ENCODE measurements at places on chromosomes 1 and 21.

DNA sequence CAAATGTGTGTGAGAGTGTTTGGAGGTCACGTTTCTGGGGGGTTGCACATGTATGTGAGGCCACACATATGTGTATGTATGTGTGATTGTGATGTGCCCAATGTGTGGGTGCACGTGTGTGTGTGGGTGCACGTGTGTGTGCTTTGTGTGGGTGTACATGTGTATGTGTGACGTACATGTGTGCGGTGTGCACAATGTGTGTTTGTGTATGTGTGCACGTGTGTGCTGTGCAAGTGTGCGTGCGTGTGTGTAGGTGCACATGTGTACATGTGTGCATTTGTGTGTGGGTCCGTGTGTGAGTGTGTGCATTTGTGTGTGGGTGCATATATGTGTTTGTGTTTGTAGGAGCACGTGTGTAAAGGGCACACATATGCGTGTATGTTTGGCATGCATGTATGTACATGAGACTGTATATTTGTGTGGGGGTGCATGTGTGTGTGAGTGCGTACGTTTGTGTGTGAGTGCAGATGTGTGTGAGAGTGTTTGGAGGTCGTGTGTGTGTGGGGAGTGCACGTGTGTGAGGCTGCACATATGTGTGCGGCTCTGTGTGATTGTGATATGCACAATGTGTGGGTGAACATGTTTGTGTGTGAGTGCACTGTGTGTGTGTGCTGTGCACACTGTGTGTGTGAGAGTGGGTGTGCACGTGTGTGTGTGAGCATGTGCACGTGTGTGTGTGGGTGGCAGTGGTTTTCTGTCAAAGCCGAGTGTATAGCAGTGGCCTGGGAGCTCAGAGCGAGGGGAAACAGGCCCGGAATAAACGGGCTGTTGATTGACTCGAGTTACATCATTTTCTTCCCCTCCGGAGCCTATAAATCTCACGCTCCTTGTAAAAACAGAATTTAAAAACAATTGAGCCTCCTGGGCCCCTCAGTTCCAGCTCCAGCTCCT, 132.7 kb upstream of the ARHGEF16 start:
- no peak for DNase-seq

DNA sequence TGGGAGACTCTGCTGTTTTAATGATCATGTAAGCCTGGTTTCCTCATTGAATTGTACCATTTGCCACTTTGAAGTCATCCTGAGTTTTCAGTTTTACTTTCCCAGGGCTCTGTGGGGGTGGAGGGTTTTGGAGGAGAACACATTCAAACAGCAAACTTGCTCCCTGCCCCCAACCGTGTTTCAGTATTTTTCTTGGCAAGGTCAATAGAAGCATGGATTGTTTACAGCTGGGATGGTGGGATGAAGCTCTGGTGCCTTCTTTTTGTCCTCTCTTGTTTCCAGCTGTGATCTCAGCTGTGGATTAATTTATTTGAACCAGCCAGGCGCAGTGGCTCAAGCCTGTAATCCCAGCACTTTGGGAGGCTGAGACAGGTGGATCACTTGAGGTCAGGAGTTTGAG, 54.3 kb upstream of the SERBP1 start:
- DNase-seq, result no peak

DNA sequence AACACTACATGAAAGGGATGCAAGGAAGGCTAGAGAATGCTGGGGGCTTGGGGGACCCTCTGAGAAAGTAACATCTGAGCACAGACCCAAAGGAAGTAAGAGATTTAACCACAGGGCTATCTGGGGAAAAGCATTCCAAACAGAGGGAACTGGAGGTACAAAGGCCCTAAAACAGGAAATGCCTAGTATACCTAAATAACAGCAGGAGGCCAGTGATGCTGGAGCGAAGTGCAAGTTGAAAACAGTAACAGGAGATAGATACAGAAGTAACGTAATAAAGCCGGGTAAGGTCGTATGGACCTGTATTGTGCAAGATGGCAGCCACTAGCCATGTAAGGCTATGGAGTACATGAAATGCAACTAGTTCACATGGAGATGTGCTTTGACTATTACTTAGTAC, 52.1 kb downstream of the CD34 start:
- DNase-seq, result no peak

GRCh38 chr1:63122079-63122478, 200.3 kb upstream of the FOXD3 start:
- no peak for DNase-seq

DNA sequence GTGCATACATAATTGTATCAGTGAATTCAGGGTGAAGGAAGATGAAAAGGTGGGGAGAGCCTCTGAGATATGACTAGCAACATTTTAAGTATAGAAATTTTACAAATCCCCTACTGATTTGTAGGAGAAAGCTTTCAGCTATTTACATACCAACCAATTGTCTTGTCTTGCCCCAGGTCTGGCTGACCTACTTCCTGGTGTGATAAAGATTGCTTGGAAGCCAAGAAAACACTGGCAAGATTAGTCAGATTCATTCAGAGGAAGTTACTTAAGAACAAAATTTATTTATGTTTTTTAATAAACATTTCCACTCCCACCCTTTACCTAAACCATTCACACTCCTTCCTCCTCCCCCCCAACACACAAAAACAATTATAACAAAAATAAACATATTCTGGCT, 17.5 kb downstream of the PTGS2 start:
- DNase-seq, result no peak

DNA sequence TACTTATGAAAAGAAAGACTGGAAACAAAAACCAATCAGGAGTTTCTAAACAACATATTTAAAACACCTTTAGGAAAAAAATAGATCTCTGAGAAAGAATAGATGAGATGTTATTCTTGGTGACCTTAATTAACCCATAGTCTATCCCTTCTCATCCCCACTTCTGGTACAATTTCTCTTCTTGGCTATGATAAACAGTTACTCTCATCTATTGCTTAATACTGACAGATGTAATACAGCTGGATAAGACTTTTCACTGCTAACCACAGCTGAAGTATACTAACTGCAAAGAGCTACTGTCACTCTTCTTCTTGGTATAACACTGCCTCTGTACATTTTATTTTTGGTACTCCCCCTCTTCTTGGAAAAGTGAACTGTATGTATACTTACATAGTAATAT, 15.2 kb downstream of the EXTL2 start:
- DNase-seq, result no peak

GRCh38 chr1:117574161-117574835, 31.6 kb upstream of the TENT5C start:
- no peak for DNase-seq
